Heart left ventricle (tissue), 16 donors: ENCODE measurements at places on chromosomes 4 and X. TPM values are rescaled to one million over a fixed set of nuclear protein-coding genes. Genes with fewer than 3 reads are reported as not detected.
A peak's percentile ranks its signal among the peaks of the same experiment; 100 is the strongest.

DNA sequence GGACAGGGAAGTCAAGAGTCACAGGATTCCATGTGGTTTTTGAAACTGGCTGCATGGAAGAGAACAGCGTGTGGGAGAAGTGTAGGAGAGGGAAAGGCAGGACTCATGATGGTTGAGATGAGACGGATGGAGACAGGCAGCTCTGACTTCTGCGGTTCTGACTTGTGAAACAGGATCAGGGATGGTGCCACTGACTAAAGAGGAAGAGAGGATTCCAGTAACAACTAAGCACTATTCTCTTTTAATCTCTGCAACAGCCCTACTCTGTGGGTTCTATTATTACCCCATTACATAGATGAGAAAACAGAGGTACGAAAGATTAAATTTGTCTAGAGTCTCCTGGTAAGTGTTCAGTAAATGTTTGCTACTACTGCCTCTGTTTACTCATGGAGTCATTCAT lies 156.3 kb downstream of the CBR4 start:
- DNase-seq, result no peak

GAGE2A gene
- not detected for total RNA-seq

GRCh38 chr4:174592256-174592984 lies 70.1 kb upstream of the HPGD start:
- no peak for DNase-seq

DNA sequence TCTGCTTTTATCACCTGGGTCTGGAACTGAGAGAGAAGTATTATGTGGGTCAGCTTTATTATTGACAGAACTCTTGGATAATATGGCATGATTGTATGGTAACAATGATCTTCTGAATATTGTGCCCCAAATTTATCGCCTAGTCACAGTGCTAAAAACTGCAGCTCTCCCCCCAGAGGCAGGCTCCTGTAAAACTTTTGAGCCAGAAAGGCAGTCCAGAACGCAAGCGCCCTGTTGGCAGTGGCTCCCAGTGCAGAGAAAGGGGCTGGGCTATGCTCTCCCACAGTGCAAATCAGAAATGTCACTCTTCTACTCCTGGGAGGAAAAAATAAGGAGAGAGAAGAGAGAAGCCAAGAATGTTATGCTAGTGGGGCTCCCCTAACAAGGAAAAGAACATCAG lies 50.5 kb downstream of the HELT start:
- no peak for DNase-seq

GRCh38 chr4:182297659-182298058 lies 54.5 kb downstream of the TENM3 start:
- DNase-seq, result no peak

DSPP gene
- total RNA-seq, result not detected

DNA sequence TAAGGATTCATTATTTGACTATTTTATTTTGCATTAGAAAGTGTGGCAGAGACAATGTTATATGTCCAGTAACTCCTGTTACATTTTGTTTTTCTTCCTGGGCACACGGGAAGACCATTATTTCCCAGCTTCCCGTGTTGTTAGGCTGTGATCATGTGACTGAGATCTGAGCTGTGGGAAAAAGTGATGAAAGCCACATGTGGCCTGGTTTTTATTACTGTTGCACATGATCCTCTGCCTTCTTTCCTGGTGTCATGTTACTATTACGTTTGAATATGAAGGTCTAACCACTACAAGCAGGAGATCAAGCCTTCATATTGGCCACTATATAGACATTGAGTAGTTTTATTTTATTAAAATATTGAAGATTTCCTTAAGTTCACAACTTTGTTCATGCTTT lies 28.2 kb upstream of the MID1 start:
- DNase-seq, result no peak

GRCh38 chrX:127177966-127178365 lies 358.4 kb downstream of the PRR32 start:
- no peak for DNase-seq

GRCh38 chr4:1274871-1275270 lies 14.8 kb upstream of the MAEA start:
- no peak for DNase-seq

GRCh38 chr4:83917572-83917971 lies 381.7 kb downstream of the GPAT3 start:
- DNase-seq, result no peak

IL13RA2 gene
- total RNA-seq, result not detected

DNA sequence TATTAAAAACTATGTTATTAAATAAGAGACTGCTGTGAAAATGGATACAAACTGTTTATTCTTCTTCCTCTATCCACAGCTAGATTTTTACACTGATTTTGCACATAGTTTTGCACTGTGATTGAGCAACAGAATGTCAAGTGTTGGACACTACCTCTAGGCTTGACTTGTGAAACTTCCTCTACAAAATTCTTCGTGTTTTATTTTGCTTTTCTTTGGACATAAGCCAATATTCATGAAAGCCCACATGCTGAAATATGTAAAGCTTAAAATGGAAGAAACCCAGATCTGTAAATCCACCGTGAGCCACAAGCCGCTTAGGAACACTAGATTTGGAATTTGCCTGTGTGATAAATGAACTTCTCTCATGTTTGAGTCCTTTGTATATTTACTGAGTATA lies 849.4 kb downstream of the FSTL5 start:
- DNase-seq, result no peak

GRCh38 chrX:153640736-153641575 lies 6.0 kb upstream of the DUSP9 start:
- no peak for DNase-seq

GPR50 gene
- total RNA-seq, result not detected

DNA sequence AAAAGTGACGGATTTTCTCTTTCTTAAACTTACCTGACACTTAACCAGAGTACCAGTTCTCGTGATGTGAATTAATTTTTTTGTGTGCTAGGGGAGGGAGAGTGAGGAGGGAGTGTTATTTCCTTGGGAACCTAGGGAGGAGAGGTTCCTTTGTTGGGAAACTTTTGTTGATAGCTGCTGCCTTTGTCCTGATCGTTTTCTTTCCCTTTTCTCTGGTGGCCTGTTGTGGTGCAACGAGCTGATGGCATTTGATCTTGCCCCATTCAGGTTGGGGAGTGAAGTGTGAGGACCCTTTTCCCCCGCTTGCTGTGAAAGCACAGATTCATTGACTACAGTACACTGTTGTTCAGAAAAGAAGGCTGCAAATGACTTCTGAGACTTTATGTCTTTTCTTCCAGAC lies 59.8 kb downstream of the SLC9A6 start:
- no peak for DNase-seq

DNA sequence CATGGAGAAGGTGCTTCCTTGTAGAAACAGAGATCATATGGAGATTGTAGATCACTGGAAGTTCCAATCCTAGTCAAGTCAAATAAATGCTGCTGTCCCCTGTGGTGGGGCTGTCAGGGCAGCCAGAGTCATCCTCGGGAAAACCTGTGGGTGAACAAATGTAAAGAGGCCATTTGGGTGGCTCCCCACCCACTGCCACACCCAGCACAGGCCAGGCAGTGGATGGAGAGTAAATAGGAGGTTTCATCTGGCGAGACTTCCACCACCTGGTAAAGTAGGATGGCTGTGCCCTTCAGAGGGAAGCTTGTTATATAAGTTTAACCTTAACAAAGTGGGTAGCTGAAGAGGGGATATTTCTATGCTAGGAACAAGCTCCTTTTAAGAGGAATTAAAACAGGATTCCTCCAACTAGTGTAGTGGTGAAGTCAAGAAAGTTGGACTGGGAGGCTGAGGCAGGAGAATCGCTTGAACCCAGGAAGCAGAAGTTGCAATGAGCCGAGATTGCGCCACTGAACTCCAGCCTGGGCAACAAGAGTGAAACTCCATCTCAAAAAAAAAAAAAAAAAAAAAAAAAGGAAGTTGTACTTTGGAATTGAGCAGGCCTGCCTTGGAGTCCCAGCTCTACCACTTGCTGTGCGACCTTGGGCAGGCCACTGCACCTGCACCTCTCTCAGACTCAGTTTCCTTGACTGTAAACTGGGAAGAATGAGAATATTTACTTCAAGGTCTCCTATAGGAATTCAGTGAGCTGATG lies 273.7 kb downstream of the PTTG2 start:
- DNase-seq, result no peak

- no peak for DNase-seq
These were observed 181.5 kb downstream of the SLC4A4 start for GRCh38 chr4:71520308-71520707.

DNA sequence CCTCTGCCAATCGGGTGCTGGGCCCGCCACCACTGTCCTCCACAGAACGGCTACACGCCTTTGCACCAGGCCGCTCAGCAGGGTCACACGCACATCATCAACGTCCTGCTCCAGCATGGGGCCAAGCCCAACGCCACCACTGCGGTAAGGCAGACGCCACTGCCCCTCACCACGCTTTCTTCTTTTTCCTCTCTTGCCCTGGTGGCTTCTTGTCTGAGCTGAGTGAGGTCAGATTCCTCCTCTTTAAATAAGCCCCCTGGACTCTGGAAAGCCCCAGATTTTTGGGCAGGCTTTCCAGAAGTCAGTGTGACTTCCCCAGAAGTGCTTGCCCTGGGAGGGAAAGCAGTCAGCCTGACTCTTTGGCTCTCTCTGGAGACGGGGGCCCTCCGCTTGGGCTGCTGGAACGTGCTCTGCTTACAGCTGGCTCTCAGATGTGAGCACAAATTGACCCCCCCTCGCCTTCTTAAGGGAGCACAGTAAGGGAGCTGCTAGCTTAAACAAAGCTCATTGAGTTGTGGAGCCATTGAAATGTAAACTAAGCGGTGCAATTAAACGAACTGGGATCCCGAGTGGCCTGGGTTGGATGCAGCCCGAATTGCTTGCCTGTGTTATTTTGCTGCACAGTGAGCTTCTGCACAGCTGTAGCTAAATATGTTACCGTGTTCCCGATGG lies 243.1 kb downstream of the ANK2 start:
- DNase-seq, result peak; percentile 44

DNA sequence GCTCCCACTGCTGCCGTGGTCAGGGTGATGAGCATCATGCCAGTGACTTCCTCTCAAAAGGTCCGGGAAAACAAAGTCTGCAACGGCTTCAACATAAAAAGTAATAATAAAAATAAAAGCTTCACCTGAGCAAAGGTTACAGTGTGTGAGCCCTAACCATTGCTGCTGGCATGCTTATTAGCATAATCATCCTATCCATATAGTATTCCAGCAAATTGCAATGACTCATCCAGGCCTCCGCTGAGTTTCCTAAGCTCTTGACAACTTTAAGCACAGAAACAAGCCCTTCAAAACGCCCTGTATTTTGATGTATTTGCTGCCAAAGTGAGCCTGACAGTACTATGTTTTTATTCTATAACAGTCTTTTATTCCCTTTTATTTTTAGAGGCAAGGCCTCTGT lies 100.5 kb downstream of the AASDH start:
- no peak for DNase-seq

WNK3 gene
- 1.1 TPM for total RNA-seq

DNA sequence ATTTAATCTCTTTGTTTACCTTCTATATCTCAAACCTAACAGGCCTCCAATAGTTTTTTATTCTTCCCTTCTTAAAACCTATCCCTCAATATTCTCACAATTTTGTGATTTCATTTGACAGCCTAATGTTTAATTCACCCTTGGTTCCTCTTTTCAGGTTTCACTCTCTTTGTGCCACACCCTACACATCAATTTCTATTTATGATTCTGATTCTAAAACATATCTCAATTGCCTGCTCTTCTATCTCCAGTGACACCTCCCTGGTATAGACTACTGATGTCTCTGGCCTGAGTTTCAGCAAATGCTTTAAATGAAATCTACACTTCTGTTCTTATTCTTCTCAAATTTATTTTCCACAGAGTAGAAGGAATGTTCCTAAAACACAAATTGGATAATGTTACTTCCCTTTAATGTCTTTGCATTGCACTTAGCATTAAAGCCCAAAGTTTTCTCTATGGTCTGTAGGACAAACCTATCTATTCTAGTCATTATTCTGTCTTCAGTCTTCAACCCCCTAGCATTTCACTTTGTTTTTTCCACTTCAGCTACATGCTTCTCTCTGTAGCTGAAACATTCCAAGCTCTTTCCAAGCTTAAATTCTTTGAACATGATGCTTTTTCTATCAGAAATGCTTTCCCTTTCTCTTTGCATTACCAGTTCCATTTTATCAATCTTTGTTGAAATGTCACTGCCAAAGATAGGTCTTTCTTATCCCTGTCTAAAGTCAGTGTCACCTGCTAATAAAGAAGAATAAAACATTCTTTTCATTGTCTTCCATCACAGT lies 622.0 kb downstream of the CENPC start:
- DNase-seq, result no peak

DNA sequence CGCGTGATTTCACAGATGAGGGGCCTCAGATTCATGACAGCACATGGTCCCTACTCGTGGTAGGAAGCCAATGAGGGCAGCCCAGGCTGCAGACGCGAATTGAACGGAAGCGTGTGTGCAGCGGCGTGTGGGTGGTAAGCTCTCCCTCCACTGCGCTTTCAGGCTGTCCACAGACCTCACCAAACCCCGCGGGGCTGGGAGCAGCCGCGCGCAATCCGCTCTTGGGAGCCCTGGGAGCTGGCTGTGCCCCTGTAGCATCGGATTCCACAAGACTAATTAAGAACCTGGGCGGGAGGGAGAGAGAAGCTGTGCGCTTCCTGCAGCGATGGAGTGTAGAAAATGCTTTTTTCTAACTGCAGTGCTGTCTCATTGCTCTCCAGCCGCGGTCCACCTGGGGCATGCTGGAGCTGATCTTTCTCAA lies 134.9 kb downstream of the STOX2 start:
- DNase-seq, result peak; percentile 64

DNA sequence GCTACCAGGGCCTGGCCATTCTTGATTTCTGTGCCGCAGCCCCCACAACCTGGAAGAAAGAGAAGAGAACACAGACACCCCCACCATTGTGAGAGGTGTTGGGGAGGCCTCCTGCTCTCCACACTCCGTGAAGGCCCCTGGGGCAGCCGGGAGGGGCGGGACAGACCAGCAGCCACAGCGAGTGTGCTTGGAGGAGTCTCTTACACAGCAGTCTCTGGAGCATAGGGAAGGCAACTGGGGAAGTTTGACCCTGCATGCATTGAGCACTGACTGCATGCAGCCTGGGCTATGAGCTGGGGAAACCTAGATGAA lies 77.9 kb downstream of the ABLIM2 start:
- DNase-seq, result no peak

DGKK gene
- not detected for total RNA-seq

GRCh38 chrX:74318672-74319071 lies 14.7 kb downstream of the ZCCHC13 start:
- no peak for DNase-seq

SMR3B gene
- total RNA-seq, result not detected

GRCh38 chrX:24375600-24376131 lies 15.2 kb downstream of the SUPT20HL1 start:
- DNase-seq, result no peak

DNA sequence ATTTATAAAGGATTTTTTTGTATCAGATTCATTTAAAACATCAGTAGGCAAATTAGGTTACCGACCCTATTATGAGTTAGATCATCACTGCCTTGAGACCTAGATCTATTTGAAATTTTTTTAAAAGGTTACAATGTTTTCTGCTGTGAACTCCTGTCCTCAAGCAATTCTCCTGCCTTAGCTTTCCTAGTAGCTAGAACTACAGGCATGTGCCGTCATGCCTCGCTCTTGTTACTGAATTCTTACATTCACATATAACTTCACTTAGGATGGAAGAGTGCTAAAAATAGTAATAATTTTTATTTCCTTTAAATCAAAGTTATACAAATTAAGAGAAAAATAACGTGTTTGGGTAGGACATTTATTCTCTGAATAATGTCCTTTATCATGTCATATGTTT lies 75.5 kb upstream of the MAOA start:
- DNase-seq, result no peak
